DMS153 (cell line): ENCODE measurements at places on chromosomes 1 and 21.

DNA sequence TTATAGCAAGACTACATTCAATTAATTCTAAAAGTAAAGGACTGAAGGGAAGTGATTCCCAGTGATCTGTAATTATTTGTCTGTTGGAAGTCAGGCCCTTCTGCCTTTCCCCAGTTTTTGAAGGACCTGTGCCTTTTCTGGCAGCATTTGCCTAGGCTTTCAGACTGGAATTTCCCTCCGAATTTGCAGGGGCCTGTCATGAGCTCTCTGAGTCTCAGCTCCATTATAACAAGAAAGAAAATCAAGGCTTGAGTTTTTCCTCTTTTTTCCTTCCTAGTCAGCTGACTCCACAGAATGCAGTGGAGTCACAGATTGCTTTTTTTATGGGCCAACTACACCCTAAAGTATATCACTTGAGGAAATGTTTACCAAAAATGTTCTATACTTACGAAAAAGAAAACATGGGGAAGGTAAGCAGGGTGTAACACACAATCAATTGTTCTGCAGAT is 1.1 kb downstream of the NR5A2 start:
- no peak for DNase-seq

DNA sequence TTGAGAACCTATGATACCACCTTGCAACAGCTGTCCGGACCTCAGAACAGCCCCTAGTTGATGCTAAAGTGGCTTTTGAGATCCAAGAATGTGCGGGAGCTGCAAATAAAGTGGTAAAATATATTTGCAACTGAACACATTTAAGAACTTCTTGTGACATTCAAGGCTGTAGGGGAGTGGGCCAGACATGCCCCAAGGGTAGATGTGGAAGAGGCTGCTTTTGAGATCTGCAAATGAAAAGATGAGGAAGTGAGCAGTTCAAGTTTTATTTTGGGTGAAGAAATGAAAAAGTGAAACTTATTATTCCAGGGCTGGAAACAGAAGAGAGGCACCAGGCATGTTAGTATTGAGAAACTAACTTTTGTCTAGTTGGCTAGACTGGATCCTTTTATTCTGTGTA is 359.5 kb upstream of the PLXNA2 start:
- no peak for DNase-seq

GRCh38 chr1:67980028-67980427 is 70.4 kb downstream of the DIRAS3 start:
- DNase-seq: no peak

- no peak for DNase-seq
Observed at GRCh38 chr1:22670352-22670975, 17.4 kb downstream of the C1QB start.

- no peak for DNase-seq
Observed at GRCh38 chr1:27346991-27347624, 5.3 kb downstream of the SYTL1 start.

DNA sequence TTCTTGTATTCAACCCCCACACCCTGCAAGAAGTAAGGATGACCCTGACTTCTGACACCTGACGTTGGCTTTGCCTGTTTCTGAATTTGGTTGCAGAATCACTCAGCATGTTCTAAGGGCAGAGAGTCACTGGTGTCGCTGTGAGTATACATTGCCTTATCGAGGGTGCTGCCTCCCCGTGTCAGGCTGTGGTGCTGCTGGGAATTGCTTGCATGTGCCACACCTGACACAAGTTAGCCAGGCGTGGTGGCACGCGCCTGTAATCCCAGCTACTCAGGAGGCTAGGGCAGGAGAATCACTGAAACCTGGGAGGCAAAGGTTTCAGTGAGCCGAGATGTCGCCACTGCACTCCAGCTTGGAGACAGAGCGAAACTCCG is 45.9 kb downstream of the WDR4 start:
- DNase-seq: peak; percentile 48

DNA sequence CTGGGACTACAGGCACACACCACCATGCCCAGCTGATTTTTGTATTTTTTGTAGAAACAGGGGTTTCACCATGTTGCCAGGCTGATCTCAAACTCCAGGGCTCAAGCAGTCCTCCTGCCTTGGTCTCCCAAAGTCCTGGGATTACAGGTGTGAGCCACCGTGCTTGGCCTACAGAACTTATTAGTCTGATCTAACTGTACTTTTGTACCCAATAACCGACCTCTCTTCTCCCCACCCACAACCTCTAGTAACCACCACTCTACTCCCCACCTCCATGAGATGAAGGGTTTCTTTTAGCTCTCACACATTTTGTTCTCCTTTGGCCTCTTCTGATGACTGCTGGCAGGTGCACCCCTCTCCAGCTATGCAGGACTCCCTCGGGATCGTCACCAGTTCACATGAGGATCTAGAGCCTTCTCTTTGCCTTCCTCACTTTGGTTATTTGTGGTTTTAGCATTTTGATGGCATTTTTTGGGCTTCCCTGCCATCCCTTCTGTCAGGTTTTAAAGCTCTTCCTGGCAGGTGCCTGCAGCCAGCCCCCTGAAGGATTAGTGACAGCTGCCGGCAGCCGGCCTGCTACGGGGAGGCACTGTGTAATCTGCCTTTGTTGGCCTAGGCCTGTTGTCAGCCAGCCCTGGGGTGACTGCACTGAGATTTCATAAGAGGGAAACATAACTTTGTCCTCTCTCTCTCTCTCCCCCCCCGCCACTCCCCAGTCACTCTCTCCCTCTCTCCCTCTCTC is 99.8 kb upstream of the ATP1A1 start:
- DNase-seq: no peak

- DNase-seq: peak; percentile 73
Observed at GRCh38 chr21:35697321-35697808, 363.0 kb downstream of the SETD4 start.

GRCh38 chr1:206691604-206692003 is 6.9 kb downstream of the MAPKAPK2 start:
- no peak for DNase-seq

- DNase-seq: no peak
Observed at GRCh38 chr1:211656728-211657127, 18.7 kb downstream of the NEK2 start.

DNA sequence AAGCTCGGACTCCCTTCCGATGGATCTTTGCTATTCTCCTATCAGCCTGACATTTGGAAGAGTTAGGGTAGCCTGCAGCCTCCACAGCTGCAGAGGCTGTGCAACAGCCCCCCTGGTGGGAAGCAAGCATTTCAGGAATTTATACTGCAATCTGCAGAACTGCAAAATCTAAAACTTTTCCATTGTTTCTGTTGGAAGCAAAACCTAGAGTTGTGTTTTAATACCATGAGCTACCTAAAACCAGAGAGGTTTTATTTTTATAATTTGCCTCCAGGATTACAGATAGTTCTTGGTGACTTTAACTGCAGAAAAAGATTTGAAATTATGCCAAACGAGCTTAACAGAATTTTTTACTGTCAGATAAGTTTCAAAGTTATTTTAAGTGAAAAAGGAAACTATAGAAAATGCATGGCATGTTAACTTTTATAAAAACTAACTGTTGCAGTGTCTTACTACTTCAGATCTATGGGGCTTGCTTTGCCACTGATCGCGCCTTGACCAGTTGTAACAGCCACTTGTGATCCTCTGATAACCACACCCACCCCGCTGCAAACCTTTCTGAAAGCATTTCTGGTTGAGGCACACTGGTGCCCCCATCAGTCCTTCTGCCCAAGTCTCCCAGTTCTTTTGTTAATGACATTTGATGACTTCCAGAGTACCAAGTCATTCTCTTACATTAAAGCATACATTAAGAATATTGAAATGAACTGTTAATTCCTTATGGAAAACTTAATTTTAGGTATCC is 64.8 kb downstream of the PRDM2 start:
- no peak for DNase-seq

- DNase-seq: no peak
Observed at GRCh38 chr1:115117298-115117697, 28.0 kb upstream of the TSPAN2 start.

- DNase-seq: no peak
Observed at GRCh38 chr1:198203434-198203833, 46.6 kb downstream of the NEK7 start.

GRCh38 chr1:230074762-230075161 is 7.7 kb downstream of the GALNT2 start:
- no peak for DNase-seq

GRCh38 chr1:81513796-81514354 is 286.9 kb upstream of the ADGRL2 start:
- no peak for DNase-seq

- DNase-seq: no peak
Observed at GRCh38 chr1:150696590-150696989, 364 bp downstream of the GOLPH3L start.

GRCh38 chr1:6035303-6035702 is 10.4 kb upstream of the KCNAB2 start:
- no peak for DNase-seq
